Lower leg skin (tissue), 4 donors: ENCODE measurements at places on chromosomes 11 and 22.

- no peak for DNase-seq
These were observed 9.2 kb upstream of the AIFM3 start for GRCh38 chr22:20957683-20958431.

DNA sequence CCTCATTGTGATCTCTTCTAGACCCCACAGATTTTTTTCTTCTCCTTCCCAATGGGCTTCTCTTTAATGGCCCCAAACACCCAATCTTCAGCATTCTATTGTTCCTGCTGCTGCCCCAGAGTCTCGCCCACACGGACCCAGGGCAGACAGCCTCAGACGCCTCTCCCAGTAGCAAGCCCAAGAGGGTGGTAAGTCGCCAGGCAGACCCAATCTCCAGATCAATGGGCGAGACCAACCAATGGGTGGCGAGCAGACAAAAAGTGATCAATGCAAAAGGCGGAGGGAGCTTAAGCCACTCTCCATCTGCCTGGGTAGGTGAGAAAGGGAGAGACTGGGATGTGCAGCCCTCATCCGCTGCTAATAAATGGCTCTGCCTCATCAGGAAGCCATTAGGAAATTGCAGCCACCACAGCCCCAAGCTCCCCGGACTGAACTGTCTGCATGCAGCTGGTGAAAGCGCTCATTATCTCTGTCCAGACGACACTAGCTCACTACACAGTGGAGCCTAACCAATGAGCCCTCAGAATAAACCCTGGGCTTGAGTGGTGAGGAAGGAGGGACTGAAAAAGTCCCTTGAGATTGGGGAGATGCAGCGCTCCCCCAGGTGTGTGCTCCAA lies 81.8 kb downstream of the ETS1 start:
- DNase-seq: no peak

DNA sequence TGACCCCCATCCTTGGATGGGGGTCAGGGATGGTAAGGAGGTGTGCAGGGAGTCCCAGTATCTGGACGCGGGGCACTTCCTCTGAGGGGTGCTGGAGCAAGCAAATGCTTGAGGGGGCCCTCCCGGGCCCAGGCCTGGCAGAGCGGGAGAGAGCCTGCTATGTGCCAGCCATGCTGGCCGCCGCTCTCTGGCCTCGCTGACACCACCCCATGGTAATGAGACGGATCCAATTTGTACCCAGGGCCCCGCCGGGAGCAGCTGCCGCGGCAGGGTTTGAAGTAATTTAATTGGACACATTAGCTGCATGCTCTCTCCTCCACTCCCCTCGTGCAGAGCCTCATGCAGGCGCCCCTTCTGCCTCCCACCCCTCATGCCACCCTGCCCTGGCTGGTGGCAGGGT lies 6.3 kb downstream of the SYT7 start:
- DNase-seq: no peak

GRCh38 chr22:49755631-49756001 lies 72.1 kb downstream of the BRD1 start:
- no peak for DNase-seq

GRCh38 chr22:44884968-44885805 lies 124.6 kb downstream of the PHF21B start:
- DNase-seq: no peak
